Activated CD4-positive, alpha-beta memory T cell treated with anti-CD3 and anti-CD28 coated beads for 36 hours (primary cell): ENCODE measurements at places on chromosomes 7 and 10. TPM values are rescaled to one million over a fixed set of nuclear protein-coding genes. Genes with fewer than 3 reads are reported as not detected.

DNA sequence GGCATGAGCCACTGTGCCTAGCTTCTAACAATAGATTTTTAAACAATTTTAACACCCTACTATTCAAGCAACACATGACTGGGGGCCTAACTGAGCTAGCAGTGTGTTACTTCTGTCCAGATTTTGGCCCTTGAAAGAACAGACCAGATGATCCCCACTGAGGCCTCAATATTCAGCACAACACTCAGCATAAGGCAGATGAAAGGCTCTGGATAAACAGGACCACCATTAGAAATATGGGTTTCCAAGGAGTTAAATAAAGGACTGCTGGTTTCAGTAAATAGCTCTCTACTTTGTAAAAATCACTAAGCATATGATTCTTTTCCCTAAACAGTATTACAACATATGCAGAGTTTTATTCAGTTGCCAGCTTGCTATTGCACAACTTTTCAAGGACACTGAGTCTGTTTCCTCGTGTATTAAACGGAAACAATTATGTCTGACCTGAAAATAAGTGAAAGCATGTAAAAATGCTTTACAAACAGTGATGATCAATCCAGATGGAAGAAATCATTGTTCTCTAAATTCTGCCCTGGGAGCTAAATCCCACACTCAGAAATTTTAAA, 23.8 kb upstream of the FZD1 start:
- no peak for DNase-seq

The BICC1 gene
- total RNA-seq: not detected

- DNase-seq: no peak
Measured at GRCh38 chr7:27145165-27145913, 1.9 kb upstream of the HOXA5 start.

The LRRC18 gene
- total RNA-seq: not detected

- DNase-seq: no peak
Measured at GRCh38 chr7:44346063-44346462, 20.7 kb upstream of the CAMK2B start.

The UPK3BL1 gene
- 9.6 TPM for total RNA-seq

DNA sequence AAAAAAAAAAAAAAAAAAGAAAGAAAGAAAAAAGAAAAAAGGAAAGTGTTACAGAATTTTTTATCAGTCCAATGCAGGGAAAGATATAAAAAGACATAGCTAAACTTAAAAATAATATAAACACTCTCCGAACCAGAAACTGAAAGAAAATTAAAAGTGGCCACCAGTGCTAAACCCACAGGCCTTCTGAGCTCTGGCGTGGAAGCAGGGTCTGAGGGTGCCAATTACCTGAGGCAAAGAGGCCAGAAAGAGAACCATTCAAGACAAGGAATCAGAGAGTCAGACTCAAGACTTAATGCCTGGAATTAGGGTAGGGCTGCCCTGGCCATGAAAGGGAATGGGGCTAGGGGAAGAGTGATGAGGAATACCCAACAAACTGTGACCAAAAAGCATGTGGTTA, 36.9 kb upstream of the STARD3NL start:
- DNase-seq: no peak

DNA sequence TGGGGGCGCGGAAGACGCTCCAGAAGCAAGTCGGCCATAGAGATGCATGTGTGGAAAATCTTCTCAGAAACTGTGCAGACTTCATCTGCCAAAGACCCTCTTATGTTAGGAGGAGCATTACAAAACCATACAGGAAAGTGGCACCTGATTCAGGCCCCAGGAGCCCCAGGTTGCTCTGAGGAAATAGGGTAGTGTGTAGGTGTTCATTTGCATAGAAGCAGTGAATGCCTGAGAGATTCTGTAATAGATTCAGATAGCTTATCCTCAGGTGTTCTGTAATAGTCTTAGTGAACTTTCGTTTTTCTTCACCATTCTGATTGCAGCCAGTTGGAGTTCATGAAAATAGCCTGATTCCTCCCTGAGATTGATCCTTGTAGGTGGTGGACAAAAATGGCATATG, 106.4 kb upstream of the GJD4 start:
- DNase-seq: no peak

The IFIT1B gene
- not detected for total RNA-seq

The CABCOCO1 gene
- not detected for total RNA-seq

DNA sequence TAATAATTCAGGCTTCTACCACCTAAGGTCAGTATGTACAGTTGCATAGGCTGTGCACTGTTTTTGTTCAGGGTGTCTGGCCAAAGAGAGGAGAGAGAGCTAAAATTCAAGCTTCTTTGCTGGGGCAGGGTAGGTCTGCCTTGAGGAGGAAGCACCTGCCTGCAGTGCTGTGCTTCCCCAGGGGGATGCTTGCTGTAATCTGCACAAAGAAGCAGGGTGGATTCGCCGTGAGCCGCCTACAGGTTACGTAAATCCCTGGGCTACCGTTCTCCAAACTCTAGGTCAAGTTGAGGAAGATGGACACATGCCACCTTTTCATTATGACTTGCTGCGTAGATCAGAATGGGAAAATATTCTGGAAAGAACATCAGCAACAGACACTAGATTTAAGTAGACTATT, 543.3 kb downstream of the TNS3 start:
- DNase-seq: no peak

DNA sequence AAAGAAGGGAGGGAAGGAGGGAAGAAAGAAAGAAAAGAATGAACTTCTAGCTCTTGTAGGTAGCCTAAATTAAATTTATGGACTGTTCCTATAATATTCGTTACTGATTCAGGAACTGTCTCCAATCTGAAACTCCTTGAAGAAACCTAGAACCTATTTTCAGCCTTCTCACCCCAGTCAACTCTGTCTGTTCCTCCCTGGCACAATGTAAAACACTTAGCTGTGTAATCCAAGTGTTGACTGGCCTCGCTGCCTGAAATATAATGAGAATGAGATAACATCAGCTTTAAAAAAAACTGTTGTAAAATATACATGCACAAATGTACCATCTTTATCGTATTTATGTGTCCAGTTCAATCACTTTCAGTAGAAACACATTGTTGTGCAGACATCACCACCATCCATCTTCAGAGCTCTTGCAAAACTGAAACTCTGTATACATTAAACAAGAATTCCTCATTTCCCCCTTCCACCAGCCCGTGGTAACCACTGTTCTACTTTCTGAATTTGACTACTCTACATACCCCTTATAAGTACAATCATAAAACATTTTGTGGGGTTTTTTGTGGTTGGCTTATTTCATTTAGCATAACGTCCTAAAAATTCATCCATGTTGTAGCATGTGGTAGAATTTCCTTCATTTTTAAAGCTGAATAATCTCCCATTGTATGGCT, 6.3 kb upstream of the C7orf33 start:
- peak; percentile 42 for DNase-seq

DNA sequence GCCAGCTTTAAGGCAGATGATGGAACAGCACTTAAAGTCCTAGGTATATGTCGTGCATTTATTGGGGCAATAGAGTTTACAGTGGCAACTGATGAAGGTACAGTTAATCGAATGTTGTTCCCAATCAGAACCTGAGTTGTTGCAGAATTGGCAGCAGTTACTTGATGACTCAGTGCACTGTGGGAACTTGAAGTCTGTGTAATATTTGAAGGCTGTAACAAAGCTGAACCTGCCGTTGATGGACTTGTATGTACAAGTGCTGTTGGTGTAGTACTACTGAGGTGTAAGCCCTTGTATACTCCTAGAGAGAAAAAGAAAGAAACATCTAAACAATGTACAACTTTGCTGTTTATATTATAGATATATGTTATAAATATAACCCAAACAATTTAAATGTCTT, 75.3 kb downstream of the EPC1 start:
- no peak for DNase-seq

The TSPAN15 gene
- 2.5 TPM for total RNA-seq

The TSPAN33 gene
- total RNA-seq: 3.3 TPM

The NUTM2E gene
- 0.12 TPM for total RNA-seq

DNA sequence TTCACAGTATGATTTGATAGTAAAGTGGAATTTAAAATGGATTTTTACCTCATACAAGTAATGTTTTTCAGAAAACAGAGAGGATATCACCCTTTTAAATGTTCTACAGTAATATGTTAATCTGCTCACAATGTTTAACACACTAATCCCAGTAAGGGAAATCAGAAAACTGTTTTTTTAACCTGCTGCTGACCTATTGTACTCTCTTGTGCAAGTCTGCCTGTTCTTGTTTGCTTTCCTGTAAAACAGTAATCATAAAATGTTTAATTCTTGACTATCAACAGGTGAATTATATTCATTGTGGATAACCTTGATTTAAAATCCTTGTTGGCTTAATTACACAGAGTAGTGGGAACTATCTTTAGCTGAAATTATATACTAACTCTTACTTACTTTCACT, 126.4 kb downstream of the GNAT3 start:
- no peak for DNase-seq

GRCh38 chr7:2759736-2760097, 71.7 kb downstream of the AMZ1 start:
- DNase-seq: no peak

DNA sequence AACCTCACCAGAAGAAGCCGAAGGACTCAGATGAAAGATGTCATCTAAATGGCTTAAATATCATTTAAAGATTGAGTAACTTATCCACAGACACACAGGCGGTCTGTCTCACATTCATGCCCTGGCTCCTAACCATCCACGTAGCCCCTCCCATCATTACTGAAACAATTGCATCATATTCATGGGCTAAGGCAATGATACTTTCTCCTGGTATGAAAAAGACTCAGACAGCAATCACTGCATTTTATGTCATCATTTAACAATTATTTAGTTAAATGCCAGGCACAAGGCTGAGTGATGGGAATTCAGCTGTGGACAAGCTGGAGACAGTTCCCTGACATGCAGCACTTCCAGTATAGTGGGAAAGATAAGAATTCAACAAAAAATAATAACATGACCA, 11.2 kb upstream of the TECTB start:
- no peak for DNase-seq

- no peak for DNase-seq
Measured at GRCh38 chr7:41706228-41706930, 3.5 kb upstream of the INHBA start.

DNA sequence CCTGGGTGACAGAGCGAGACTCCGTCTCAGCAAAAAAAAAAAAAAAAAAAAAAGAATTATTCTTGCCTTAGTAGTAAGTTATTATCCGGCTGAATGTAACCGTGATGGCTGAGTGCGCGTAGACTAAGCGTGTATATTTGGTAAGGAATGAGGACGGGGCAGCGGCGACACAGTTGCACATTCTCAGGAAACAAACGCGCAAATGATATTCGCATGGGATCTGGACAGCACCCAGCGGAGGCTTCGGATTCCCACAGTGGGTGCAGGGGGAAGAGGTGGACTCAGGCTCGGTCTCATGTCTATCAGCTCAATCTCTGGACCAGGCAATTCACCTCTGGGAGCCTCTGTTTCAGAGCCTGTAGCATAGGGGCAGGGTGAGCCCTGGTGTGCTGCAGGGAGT, 29.1 kb downstream of the PAPOLB start:
- DNase-seq: no peak

GRCh38 chr10:67175354-67175753, 249.5 kb downstream of the LRRTM3 start:
- DNase-seq: no peak

The FFAR4 gene
- total RNA-seq: not detected

DNA sequence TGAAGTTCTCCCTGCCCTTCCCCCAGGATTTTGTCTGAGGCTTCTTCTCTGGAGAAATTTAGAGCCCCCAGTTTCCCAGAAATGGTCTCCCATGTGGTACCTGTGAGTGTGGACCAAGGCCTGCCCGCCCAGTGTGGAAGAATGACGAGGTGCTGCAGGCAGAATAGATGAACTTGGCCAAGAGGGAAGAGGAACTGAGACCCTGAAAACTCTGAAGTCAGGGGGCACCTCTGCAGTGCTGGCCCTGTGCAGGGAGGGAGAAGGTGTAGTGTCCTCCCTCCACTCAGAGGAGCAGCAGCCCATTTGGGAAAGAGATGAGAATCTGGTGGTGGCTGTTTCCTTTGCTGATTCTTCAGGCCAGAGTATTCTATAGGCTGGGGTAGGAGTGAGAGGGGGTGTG, 115.2 kb upstream of the PCGF5 start:
- no peak for DNase-seq

The PKD1L1 gene
- total RNA-seq: 0.17 TPM

DNA sequence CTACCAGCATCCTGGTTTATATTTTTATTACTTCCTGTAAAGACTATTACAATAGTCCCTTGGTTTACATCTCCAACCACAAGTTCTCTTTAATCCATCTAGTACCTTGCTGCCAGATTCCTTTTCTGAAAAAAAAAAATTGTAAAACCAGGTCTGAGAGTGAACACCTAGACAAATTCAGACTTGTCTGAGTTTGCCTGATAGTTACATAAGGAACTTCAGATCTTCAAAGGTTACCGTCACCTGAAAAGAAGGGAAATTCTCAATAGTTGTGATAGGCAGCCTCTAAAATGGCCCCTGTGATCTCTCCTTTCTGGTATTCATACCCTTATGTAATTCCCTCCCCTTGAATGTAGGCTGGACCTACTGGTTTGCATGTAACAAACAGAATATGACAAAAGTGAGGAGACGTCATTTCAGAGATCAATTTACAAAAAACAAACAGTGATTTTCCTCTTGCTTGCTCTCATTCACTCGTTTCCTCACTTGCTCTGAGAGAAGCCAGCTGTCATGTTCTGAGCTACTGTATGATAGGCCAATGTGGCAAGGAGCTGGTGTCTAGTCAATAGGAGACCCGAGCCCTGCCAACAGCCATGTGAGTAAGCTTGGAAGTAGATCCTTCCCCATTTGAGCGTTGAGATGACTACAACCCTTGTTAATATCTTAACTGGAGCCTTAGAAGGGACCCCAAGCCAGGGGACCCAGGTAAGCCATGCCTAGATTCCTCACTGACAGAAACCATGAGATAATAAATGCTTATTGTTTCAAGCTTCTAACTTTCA, 110.9 kb upstream of the LSM8 start:
- no peak for DNase-seq

DNA sequence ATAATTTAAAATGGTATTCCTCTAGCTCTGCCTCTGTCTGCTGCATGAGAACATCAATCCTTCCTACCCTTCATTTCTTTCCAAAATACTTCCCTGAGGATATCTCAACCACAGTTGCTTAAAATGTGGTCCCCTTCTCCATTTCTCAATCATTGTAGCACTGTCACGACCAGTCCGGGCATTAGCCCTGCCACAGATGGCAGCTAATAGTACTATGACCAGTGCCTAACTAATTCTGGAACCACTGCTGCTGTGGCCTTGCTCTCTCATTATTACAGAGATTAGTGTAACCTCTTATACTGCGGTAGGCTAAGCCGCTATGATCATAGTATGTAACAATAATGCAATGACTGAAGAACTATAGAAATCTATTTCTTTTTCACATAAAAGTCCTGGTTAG, 66.0 kb downstream of the REEP3 start:
- DNase-seq: no peak

The SHTN1 gene
- total RNA-seq: 0.29 TPM

- DNase-seq: no peak
Measured at GRCh38 chr10:74558403-74558802, 268.0 kb upstream of the KAT6B start.
